ENCODE measurements at places on chromosomes 4 and X.

- no peak for DNase-seq
Observed at GRCh38 chr4:133130171-133130570, 18.9 kb upstream of the PCDH10 start.

- no peak for DNase-seq
Observed at GRCh38 chr4:185286571-185286970, 77.2 kb downstream of the SNX25 start.

DNA sequence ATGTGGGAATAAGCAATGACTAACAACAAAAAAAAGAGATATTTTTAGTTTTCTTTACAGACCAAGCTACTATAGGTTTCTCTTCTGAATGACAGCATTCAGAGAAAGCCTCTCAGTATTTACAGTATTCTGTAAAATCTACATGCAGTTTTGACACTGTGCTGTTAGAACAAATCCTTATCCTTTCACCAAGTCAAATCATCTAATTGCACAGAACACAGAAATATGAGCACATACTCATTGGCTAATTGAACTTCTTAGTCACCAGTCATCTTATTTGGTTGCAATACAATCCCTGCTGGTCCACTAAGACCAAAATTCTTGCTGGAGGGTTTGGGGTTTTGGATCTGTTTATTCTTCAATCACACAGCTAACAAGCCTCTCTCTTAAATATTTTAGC lies 5.7 kb downstream of the ACOT9 start:
- no peak for DNase-seq

GRCh38 chr4:89837385-89837992 lies 528 bp upstream of the SNCA start:
- peak; percentile 44 for DNase-seq

GRCh38 chr4:124777007-124777406 lies 64.5 kb upstream of the ANKRD50 start:
- no peak for DNase-seq

- peak; percentile 50 for DNase-seq
Observed at GRCh38 chrX:129360175-129360574, 163.1 kb downstream of the SMARCA1 start.

DNA sequence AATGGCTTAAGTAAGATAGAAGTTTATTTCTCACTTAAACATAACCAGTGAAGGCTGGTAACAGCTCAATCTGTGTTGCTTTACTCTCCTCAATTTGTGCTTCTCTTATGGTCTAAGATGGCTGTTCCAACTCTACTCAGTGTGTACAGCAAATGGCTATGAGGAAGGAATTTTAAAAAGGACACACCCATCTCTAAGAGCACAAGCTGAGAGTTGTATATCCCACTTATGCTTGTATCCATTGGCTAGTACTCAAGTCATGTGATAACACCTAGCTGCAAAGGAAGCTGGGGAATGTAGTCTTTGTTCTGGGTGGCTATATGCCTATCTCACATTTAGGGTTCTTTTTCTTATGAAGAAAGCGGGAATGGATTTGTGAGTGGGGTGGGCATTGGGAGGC lies 63.3 kb downstream of the GPAT3 start:
- DNase-seq: no peak
